Esophagus mucosa (tissue), 1 donor: ENCODE measurements at places on chromosomes 2 and 18.
A peak's percentile ranks its signal among the peaks of the same experiment; 100 is the strongest.

DNA sequence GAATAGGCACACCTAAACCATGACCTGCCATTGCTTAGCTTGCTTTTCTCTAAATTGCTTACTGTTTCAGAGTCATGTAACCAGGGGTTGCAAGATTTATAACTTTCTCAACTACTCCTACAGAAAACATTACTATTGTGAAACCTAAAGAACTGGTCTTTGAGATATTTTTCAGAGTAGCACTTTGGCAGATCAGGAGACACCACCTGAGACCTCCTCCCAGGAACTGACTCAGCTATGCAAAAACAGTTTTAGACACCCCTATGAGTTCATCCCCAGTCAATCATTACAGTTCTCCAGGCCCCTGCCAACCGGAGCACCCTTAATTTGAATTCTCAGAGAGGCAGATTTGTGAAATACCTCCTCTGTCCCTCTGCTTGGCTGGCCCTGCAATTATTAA, 80.3 kb downstream of the MBOAT2 start:
- no peak for ATAC-seq

DNA sequence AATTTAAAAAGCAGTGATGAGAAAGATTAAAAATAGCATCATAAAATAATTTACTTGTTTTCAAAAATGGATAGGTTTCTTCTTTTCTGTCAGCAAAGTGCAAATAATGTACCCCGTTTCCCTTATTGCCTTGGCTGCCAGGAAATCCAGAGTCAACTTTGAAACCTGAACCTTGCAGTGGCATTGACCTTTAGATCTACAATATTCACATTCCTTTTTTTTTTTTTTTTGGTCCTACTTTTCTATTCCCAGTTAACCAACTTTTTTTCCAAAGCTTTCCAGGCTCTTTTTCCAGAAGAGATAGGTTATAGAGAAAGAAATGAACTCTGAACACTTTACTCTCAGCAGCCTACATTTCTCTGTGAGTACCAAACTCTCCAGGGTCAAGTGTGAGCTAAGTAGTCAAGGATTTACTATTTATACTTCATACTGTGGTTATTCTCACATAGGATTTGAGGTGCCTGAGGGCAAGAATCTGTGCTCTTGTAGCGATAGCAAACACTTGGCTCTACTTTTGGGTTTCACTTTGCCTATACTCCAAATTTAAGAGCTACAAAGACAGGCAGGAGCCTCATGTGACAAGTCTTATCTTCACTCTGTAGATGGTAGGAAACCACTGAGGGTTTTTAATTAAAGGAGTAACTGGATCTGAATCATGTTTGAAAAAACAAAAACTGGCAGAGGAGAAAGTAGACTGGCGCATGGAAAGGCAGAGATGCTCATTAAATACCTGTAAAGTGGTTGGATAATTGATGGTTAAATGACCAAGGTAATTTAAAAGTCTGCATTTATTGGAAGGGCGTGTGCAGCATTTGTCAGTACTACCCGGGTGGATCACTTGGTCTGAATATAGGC, 63.2 kb upstream of the TMEM17 start:
- no peak for ATAC-seq

- ATAC-seq: peak; percentile 19
These were observed 874.9 kb downstream of the RNF144A start for GRCh38 chr2:7792031-7792651.

DNA sequence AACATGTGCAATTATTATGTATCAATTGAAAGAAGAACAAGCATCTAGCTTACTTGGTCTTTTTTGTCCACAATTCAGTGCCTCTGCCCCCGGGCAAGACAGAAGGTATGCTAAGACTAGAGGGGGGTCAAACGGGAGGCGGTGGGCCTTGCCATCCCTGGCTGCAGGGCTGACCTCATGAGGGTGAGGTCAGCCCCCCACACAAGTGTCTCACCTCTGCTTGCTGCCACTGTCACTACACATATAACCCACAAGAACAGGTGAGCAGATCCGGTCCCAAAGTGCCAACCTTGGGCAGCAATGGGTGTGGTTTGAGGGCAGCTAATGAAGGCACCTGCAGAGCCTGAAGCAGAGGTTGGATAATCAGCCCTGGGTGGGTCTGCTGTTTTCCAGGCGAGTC, 71.5 kb downstream of the EDAR start:
- ATAC-seq: no peak

DNA sequence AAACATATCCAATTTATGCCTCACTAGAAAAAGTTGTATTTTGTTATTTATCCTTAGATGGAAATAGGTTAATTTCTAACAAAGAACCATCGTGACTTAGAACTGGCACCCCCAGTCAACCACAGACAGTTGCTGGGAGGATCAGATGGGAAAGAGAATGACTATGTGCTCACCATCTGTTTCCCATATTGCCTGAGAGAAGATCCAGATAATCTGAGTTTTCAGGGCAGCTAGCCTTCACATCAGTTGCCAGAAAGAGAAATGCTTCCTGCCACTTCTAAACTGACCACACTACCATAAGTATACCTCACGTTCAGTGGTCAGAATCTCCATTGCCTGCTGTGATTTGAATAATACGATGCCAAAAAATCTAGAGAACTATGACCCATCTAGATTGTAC, 28.4 kb upstream of the NEB start:
- no peak for ATAC-seq

- no peak for ATAC-seq
These were observed 14.5 kb downstream of the SH3BP4 start for GRCh38 chr2:234966340-234966739.

GRCh38 chr2:27838502-27838901, 51.7 kb downstream of the RBKS start:
- ATAC-seq: no peak

GRCh38 chr2:219254590-219255201, 978 bp upstream of the TUBA4A start:
- no peak for ATAC-seq

- no peak for ATAC-seq
These were observed 50.9 kb downstream of the COL3A1 start for GRCh38 chr2:189024901-189025618.

- ATAC-seq: peak; percentile 63
These were observed 602.9 kb downstream of the NYAP2 start for GRCh38 chr2:226002438-226002837.

DNA sequence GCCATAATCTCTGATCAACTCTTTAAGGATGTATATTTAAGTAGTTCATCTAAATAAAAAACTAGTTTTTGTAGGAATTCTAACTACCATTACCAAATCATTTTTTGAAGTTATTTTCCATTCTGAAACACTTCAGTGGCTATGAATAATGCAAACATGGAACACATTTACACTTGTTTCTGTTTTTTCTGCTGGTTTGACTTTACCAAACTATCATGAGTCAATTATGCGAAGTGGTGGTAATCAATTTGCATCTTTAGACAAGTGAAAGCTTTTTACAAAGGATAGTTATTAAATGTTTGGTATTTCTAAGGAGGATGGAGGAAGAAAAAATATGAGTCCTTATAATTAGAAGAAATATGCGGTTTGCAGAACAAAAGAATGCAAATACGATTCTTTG, 202.0 kb upstream of the MMADHC start:
- ATAC-seq: no peak

DNA sequence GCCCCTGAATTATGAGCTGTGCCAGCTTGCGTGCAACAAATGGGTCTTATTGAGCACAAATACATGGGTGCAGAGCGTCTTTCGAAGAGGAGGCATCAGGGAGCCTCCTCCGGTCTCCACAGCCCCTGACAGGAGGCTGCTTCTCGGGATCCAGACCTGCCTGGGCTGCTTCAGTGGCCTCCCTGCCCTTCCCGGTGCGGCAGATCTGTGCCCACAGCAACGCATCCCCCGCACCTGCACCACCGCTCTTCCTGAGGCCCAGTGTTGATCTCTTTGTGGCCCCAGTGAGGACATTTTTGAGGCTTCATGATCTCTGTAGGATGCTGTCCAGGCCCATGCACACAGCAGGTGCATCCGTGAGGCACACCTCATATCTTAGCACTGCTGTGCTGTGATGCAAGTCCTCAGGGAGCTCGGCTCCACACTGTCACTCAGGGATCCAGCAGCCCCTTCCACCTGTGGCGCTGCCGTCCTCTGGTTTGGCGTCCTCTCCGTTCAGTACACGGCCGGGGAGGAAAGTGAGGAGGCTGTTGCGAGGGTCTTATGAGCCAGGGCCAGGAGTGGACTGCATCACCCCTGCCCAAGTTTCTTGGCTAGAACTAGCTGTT, 17.4 kb downstream of the RTP5 start:
- ATAC-seq: no peak

DNA sequence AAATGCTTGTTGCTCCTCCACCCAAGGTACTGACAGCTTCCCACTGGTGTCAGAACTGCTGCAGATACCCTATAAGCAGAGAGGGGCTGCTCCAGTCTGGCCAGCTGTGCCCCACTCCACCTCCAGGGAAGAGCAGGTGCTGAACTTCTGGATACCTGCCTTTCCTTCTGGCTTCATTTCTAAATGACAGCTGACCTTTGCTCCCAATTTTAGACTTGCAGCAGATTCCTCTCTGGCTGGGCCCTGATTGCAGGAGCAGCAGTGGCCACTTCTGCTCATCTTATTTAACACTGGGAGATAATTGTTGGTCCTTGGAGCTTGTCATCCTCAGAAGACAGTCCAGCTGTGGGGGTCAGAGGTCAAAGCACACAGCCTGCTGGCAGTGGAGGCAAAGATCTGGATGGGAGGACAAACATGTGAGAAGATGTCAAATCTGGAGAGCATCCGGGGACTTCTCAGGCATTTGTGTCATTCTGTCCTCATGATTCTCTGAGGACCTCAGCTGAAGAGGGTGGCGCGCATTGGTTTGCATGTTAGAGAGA, 38.9 kb downstream of the SETBP1 start:
- no peak for ATAC-seq

DNA sequence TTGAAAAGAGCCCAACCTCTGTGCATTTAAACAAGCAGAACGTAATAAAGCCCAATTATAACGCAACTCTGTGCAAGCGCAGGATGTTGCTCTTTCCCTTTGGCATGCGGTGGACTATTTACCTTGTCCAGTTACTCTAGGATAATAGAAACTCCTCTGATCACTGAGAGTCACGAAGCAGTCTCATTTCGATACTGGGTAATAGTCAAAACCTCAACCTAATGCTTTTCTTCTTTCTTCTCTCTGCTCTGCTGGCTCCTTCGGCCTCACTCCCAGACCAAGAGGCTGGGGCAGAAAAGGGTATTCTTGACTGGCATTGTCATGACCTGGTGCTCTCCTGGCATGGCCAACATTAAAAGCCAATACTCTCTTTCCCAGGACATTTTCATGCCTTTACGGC, 89.7 kb upstream of the GCFC2 start:
- no peak for ATAC-seq

DNA sequence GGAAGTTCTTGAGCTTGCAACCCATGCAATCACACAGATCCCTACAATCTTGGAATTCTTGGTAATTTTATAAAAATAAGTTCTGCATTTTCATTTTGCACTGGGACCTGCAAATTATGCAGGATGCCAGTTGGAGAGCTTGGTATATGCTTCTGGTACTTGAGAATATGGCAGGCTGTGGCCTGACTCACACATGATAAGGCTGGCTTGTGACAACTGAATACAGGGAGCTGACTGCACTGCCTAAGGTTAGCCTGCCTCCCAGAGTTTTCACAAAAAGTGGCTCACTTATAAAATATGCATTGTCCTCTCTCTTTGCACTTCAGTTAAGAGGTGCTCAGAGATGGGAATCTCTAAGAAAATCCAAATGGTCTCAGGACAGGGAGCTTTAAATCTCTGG, 265.5 kb upstream of the KCNJ3 start:
- ATAC-seq: no peak

- ATAC-seq: peak; percentile 52
These were observed 19.8 kb downstream of the ARL5A start for GRCh38 chr2:151808258-151809072.

DNA sequence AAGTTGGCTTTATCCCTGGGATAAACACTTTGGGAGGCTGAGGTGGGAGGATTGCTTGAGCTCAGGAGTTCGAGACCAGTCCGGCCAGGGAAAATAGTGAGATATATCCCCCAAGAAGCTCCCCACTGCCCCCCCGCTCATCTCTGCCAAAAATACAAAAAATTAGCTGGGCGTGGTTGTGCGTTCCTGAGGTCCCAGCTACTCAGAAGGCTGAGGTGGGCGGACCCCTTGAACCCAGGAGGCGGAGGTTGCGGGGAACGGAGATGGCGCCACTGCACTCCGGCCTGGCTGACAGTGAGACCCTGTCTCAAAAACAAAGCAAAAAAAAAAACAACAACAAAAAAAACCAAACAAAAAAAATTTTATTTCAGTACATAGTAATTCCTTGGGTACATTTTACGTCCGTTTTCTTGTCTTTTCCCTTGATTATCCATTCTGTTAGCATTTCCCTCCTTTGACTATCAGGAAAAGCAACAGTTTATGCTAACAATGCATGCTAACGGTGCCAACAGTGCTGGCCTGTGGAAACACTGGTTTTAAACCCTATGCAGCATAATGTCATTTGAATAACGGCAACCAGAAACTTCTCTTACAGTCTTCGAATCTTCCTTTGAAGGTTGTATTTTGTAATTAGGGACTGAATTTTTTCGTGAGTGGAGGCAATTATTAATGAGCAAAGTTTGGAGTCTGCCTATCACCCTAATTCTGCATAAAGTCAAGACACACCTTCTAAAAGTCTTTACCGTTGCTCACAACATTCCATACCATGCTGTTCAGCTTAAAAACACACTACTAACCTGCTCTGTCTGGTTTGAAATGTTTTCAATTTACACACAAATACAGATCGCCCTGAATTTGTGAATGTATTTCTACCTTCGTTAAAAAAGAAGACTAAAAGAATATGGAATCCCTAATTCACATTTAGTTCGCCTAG, 721 bp upstream of the MIB1 start:
- ATAC-seq: peak; percentile 45

DNA sequence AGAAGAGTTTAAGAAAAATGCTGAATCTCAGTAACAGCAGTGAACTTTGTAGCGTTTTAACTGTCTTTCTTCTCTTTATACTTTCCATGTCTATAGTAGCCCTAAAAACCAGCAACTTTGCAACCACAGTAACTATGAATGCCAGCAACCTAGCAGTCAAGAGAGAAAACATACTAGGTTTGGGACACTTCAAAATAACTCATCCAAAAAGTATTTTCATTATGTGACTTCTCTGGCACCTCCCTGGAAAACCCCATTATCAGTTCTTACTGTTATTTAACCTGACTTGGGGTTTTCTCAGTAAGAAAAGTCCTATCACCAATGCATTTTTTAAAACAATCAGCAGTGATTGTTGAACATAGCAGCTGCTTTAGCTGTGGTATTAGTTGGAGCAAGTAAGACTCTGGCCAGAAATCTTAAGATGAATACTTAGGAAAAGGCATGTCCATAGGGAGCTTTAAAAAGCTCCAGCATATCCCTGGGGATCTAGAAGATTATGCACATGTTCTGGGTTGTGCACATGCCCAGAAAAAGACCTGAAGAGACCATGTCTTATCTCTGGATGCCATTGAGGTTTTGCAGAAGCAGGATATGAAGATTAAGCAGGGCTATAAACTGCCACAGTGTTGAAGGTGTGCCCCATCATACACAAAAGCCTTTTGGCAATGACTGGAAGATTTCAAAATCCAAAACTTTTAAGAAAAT, 411.3 kb downstream of the CMPK2 start:
- no peak for ATAC-seq

DNA sequence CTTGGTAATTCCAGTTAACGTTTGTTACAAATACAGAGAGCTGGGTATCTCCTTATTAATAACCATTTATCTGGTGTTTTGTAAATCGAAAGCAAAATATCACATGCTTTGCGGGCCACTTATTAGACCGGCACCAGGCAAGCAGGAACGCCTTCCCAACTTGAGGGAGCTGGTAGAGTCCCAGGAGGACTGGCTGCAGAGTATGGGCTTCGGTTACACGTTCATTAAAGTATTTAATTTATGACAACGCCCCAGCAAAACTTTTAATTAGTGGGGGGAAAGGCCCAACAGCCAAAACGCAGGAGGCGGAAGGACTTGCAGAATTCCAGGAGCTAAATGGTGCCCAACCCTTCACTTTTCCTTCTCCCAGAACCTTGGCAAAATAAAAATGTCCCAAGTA, 3.7 kb downstream of the SMAD7 start:
- ATAC-seq: no peak
